ENCODE measurements at places on chromosomes 2 and 18.

DNA sequence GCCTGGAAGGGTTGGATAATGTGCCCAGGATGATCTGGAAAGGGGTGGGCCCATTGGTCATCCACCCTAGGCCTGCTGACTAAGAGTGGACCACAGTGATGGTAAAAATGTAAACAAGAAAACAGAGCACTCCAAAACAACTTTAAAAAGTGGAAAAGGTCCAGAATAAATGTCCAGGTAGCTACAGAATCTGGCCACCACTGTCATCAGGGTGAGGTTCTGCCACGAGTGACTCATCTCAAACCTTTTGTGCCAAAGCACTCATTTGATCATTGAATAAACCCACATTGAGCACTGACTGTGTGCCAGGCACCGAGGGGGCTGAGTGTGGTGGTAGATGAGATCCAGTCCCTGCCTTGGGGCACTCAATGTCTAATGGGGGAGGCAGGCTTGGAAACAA, 64.9 kb downstream of the EMX1 start:
- DNase-seq, result no peak

GRCh38 chr2:126664234-126664633, 8.3 kb downstream of the GYPC start:
- DNase-seq, result no peak

- no peak for DNase-seq
Observed at GRCh38 chr2:69013840-69014821, 1.2 kb downstream of the ANTXR1 start.

- no peak for DNase-seq
Observed at GRCh38 chr2:64419596-64420165, 34.3 kb upstream of the LGALSL start.

DNA sequence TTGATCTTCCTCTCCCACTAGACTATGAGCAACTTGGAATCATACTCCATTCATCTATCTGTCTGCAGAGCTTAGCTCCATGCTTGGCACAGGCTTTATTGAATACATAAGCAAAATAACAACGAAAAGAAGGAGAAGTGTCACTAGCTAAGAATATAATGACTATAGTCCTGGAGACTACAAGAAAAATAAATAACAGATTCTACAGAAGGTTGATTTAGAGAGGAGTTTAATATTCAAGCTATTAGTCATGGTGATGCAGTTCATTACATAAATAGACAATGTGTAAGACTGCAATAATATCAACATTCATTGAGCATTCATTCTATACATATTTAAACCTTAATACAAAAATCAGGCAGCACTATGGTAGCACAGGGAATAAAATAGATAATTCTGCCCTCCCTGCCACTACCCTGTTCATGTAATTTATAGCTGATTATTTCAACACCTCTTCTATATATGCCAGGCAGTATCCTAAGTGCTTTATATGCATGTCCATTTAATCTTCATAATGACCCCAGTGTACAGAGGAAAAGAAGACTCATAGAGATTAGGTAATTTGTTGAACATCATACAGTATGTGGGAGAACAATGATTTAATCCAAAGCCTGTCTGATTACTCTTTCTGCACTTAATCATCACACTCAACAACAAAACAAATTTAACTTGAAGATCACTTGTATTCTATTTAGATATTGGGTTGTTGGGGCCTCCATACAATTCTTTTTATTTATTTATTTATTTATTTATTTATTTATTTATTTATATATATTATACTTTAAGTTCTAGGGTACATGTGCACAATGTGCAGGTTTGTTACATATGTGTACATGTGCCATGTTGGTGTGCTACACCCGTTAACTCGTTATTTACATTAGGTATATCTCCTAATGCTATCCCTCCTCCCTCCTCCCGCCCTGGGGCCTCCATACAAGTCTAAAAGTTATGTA, 165.3 kb downstream of the RNF152 start:
- no peak for DNase-seq

DNA sequence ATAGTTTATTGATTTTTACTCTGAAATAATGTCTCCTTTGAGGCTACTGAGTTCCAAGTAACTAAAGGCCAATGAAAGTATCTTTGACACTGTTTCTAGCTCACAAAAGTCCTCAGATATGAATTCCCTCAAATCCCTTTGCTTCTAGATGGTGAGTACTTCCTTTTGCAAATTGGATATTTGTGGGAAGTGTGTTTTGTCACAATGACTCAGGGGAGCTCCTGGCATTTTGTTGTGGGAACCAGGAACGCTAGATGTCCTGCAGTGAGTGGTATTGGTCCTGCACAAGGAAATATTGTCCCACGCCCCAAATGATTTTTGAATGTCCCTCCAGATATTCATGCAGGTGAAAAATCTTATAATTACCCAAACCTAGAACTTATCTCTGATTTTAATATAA, 24.3 kb downstream of the TACR1 start:
- DNase-seq, result no peak

GRCh38 chr2:79552653-79553052, 39.8 kb downstream of the CTNNA2 start:
- DNase-seq, result no peak

DNA sequence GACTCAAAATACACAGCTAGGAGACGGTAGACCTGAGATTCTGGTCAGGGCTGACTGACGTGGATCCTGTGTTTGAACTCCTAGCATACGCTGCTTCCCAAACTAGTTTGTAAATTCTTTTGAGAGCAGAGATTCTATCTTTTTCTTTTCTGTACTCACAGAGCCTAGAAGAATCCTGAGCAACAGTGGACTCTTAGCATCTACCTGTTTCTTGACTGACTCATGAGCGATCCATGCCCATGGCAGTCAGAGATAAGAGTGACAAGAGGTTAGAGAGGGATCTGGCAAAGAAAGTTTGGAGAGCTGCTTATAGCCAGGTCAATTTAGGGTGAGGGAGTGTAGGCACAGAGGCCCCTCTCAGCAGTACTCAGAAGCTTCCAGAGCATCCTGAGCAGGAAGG, 41.1 kb upstream of the PPP1CB start:
- no peak for DNase-seq

DNA sequence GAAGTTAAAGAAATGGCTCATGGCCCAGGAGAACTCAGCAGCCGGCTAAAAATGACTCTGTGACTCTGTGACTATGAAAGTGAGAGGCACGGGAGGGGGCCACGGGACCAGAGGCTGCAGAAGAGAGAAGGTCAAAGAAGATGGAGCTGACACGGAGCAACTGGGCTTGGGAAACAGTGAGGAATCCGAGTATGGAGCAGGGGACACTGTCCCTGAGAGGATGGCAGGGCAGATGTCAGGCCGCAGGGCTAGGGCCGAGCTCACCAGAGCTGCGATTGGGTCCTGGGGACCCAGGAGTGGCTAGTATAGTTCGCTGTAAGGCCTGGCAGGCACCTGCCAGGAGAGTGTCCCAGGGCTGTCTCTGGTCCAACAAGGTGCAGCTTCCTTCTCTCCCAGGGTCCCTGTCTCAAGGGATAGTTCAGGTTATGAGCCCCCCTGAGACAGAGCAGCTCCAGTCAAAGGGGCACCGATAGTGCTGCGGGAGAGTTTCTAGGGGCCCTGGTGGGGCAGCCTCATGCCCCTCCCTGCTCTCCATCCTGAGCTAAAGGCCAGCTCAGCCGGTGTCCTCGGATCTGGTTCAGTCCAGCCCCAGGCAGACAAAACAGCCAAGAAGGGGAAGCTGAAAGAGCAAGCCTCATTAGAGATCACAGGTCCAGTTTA, 42.7 kb downstream of the CIB4 start:
- DNase-seq, result no peak

All from stimulated activated CD8-positive, alpha-beta memory T cell treated with anti-CD3 and anti-CD28 coated beads, Interleukin-4, amount 100 ng/mL, for 1 hour (primary cell).